Anterior cingulate cortex (tissue), 58 donors: ENCODE measurements at places on chromosomes 6 and 20.

- DNase-seq = no peak
Measured at GRCh38 chr20:49496553-49497397, 14.3 kb upstream of the KCNB1 start.

DNA sequence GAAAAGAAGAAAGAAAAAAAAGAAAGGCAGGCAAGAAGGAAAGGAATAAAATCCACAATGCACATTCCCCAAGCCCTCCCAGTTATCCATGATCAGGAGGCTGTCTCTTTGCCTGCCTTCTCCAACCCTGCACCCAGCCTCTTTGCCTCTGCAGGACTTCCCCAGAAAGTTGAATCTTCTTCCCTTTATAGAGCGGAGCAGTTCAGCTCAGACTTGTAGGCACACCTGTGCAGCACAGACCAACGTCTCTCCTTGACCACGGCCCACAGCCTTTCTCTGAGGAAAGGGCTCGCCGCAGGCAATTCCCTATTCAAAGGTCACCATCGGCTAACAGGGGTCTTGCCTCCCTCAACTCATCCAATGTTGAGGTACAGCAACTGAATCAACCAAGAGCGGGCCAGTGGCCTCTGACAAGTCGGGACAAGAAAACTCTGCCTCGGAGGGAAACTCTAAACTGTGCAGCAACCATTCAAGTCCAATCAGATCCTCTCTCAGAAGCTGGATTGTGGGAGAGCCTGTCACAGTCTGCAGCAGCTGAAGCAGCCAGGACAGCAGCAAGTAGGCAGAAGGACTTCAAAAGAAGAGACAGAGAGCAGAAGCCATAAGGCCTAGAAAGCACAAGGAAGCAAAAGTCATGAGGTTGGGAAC lies 529.2 kb upstream of the JARID2 start:
- DNase-seq = no peak

GRCh38 chr6:128822271-128822670 lies 60.7 kb upstream of the LAMA2 start:
- DNase-seq = no peak

DNA sequence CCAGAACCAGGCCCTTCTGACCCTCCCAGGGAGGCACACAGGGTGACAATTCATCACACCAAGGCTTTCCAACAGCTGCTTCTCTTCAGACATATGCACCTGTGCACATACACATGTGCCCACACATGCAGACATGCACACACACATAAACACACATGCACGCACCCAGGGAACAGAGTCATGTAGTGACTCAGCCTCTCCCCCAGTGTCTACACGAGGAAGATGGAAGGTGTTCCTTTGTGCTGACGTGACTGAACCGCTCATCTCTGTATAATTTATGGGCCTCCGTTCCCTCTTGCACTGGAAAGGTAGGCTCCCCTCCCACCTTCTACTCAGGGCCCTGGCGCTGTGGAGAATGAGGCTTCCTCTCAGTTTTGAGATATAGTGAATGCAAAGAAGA lies 23.8 kb upstream of the PLEKHG1 start:
- no peak for DNase-seq

GRCh38 chr6:118298476-118299427 lies 249.3 kb upstream of the PLN start:
- no peak for DNase-seq
